ENCODE measurements at places on chromosomes 11 and 22.

DNA sequence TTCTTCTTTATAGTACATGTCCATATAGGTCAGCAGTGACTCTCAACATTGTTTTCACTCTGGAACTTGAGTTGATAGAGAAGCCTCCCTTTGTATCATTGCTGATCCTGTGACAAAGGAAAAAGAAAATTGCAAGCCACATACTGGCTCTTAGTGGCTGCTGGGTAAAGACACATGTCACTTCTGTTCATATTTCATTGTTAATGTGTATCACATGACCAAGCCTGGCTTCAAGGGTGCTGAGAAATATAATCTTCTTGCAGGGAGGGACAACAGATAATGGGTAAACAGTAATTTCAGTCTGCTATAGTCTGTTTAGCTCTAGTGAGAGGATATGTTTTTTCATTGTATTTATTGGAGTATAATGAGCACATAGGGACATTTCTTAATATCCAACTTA, 173.3 kb downstream of the PGR start:
- no peak for DNase-seq

GRCh38 chr11:35003658-35004057, 87.2 kb downstream of the PDHX start:
- DNase-seq: no peak

DNA sequence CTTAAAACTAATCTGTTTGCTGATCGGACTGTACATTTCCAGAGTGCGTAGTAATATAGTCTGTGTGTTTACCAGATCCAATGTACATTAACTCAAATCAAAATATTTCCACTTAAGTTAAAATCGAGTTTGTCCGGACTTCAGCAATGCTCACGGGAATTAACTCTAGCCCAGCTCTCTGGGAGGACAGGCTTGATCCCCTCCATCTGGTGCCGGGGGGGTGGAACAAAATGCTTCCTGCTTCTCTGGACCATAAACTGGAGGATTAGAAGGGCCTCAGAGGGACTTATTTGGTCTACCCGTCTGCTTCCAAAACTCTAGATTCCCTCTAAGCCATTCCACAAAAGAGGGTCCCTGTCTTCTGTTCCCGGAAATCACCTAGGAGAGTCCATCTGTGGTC, 511.2 kb downstream of the BUD13 start:
- DNase-seq: no peak

DNA sequence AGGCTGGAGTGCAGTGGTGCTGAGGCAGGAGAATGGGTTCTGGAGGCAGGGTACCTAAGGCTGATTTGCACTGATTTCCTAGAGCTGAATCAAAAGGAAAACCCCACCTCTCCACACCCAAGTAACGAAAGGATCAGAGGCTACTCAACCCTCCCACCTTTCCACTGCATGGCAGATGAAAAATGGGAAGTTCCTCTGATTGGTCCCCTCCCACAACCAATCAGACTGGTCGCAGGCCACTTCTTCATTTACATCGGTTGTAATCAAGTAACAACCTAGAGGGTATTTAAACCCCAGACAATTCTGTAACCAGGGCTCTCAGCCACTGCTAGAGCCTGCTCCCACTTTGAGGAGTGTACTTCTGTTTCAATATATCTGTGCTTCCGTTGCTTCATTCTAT, 18.6 kb upstream of the PARVB start:
- no peak for DNase-seq

GRCh38 chr11:122158171-122158570, 42.2 kb upstream of the BLID start:
- no peak for DNase-seq

DNA sequence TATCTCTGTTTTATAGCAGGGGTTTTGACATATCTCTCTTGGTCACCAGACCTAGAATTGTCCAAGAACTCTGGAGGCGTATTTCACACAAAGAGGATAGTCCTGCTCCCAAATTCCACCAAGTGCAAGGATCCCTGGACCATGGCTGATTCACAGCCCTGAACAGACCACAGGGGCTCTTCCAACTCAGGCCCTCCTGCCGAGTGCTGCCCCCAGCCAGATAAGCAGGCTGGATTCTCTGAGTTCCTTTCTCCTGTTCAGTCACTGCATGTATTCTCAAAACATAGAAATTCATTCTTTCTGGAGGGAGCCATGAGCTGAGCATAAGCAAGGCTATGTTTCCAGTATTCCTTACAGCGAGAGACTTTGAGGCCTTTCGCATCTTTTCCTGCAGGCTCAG, 13.4 kb upstream of the PLEKHB1 start:
- DNase-seq: no peak
